Stimulated activated naive CD4-positive, alpha-beta T cell treated with Interleukin-2 at 50 U/mL for 16 hours (primary cell): ENCODE measurements at places on chromosomes 16 and 17.

- DNase-seq = no peak
Observed at GRCh38 chr16:15443753-15444152, 9.4 kb downstream of the BMERB1 start.

DNA sequence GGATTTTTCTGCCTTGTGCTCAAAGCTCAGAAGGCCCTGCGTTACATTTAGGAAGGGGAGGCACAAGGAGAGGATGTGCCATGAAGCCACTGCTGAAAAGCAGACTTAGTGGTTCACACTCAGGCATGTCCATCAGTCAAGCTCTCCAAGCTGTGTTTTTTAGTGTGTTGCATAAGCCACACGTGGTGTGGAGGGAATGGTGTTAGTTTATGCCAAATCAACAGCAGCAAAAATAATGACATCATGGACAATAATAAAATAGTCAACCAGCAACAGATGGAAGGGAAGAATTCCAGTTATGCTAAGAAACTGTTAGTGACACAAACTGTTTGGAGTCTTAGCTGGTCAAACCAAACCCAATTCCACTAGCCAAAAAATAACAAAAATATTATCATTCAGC lies 438.3 kb downstream of the NPIPA7 start:
- DNase-seq = no peak

GRCh38 chr17:12831839-12832238 lies 42.5 kb downstream of the ARHGAP44 start:
- DNase-seq = no peak

GRCh38 chr17:69058165-69058564 lies 2.6 kb downstream of the ABCA9 start:
- DNase-seq = no peak

- no peak for DNase-seq
Observed at GRCh38 chr16:88706965-88707826, 893 bp downstream of the CTU2 start.

DNA sequence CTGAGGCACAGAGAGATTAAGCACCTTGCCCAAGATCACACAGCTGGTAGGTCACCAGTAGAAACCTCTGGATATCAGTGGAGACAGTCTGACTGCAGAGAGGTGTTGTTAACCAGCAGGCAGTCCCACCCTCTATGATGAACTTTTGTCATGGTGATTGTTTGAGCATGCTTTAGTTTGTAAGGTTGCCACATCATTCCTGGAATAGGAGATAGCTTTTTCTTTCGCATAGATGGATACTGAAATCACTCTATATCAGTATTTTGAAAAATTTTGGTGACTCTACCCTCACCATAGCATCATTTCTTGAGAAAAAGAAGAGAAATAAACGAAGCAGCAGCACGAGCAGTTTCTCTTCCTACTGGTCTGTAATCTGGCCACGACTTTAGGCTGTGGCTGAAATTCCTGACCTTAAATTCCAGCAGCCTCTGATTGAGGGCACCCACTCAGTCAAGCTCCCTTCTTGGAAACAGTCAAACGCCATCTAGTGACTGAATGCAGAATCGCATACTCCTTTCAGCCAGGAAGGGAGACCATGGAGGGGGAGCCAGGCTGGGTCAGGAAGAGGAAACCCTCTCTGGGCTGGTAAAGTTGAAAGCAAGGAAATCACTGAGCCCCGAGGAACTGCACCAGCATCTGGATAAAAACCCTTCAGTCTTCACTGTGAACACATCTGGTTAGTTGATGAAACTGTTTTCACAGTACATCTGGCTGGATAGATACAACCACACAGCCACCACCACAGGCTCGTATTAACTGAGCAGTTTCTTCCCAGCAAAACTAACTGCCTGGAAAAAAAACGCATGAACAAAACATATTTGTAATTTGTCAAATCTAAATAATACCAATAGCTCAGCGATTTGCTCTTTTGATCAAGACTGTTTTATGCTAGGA lies 108.5 kb upstream of the XYLT1 start:
- DNase-seq = peak; percentile 3

DNA sequence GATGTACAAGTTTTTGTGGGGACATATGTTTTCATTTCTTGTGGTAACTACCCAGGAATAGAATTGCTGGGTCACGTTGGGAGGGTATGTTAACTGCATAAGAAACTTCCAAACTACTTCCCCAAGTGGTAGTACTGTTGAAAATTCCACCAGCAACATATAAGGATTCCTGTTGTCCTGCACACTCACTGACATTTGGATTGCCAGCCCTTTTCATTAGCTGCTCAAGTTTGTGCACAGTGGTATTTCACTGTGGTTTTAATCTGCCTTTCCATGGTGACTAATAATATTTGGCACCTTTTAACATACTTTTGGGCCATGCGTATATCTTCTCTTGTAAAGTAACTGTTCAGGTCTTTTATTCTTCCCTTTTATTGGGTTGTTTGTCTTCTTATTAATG lies 103.3 kb downstream of the GNAO1 start:
- DNase-seq = no peak

- no peak for DNase-seq
Observed at GRCh38 chr17:2564877-2565276, 28.6 kb upstream of the PAFAH1B1 start.

- DNase-seq = no peak
Observed at GRCh38 chr16:1906055-1906845, 12.0 kb downstream of the HS3ST6 start.

DNA sequence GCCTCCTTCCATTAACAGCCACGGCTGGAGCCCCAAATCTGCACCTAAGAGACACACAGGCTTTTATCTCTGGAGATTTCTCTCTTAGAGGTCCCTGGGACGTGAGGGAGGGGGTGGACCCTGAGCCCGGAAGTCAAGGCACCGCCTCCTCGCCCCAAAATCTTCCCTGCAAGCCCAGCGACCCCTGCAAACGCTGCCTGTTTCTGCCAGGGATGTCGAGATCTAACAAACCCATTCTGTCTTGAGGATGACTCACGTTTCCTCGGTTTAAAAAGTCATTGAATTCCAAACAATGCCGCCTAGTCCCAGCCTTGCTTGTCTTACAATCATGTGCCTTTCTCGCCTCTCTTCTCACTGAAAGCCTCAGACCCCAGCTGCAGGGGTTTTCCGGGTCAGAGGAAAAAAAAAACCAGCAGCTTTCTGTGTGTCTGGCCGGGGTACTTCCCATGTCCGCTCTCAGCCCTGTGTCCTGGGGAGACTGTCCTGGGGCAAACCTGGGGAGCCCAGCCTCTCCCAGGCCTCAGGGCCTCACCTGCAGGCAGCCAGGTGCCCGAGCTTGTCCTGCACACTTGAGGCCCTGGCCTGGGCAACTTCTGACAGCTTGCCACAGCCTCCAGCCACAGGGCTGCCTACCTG lies 15.4 kb downstream of the ARL2BP start:
- DNase-seq = no peak

DNA sequence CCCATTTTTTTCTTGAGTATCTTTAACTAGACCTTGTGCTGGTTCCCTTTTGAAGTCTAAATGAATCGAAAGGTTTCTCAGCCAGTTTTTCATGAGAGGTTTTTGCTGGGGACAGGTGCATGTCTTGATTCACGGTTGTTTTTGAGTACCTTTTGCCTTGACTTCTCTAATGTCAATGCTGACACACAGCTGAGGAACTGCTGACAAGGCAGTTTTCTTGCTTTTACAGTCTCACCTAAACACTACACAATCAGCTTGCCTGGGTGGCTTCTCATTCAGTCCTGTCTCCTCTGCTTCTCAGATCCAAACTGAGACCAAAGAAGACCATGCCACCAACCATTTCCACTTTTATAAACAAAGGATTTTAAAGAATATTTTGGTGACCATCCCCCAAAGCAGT lies 7.1 kb downstream of the OR3A3 start:
- DNase-seq = no peak

DNA sequence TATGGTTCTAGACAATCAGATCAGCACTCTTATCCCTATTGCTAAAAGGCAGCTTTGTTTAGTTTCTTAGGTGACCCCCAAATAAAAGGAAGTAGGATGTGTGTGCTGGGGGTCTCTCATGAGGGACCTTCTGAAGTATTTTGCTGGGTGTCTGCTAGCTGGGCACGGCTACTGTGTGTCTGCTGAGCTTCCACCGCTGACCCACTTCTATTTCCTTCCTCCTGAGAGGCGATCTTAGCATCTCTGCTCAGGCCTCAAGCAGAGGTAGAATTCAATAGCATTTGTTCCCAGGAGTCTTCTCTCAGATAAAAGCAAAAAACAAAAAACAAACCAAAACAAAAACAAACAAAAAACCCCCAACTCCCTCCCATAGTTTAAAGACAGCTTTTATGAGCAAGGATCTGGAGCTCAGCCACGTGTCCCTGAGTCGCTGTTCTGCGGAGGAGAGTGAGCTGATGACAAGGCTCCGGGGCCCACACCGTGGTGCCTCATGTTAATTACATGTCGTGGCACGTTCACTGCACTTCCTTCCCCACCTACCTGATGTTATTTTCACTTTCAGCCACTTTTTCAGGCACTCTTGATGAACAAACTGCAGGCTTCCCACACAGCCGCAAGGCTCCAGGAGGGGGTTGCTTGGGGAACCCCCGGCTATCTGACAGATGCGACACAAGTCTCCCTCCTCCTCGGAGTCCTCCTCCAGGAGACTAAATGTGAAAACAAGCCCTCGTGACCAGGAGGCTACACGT lies 83.5 kb downstream of the MARCHF10 start:
- DNase-seq = peak; percentile 88

DNA sequence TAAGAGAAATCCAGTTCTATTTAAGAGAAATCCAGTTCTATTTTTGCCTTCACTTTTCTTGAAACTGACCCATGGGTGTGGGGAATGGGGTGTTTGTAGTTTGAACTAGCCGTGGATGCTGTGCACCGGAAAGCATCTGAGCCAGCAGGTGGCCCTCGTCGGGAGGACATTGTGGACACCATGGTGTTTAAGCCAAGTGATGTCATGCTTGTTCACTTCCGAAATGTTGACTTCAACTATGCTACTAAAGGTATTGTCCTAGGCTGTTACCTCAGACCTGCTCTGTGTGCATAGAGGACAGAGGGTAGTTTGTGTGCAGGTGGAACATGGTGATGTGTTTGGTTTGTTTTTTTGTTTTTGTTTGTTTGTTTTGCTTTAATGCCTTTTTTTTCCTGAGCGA lies 3.3 kb downstream of the ATXN2L start:
- DNase-seq = no peak

- peak; percentile 12 for DNase-seq
Observed at GRCh38 chr17:44830359-44831288, 537 bp upstream of the GJC1 start.

DNA sequence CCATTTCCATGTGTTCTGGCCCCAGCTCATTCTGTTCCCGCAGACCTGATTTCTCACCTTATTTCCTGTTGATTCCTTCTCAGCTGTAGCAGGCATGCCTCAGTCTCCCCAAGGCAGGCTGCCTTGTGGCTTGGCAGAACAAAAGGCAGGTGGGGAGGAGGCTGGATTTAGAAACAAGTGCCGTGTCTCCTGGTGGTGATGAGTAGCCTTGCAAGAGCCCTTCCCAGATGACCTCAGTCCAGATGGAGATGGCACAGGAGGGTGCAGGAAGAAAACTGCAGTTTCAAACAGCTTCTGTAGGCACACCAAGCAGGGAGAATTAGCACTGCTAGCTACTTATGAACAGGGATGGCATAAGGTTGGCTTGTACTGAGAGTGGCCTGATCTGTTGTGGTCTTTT lies 64.6 kb downstream of the ARHGAP44 start:
- DNase-seq = no peak

- no peak for DNase-seq
Observed at GRCh38 chr17:59832883-59833379, 59.8 kb downstream of the TUBD1 start.
